ENCODE measurements at places on chromosomes 4 and X.

- no peak for DNase-seq
Measured at GRCh38 chr4:110850461-110851442, 227.9 kb upstream of the PITX2 start.

- DNase-seq, result no peak
Measured at GRCh38 chr4:80070880-80071603, 2.0 kb downstream of the ANTXR2 start.

DNA sequence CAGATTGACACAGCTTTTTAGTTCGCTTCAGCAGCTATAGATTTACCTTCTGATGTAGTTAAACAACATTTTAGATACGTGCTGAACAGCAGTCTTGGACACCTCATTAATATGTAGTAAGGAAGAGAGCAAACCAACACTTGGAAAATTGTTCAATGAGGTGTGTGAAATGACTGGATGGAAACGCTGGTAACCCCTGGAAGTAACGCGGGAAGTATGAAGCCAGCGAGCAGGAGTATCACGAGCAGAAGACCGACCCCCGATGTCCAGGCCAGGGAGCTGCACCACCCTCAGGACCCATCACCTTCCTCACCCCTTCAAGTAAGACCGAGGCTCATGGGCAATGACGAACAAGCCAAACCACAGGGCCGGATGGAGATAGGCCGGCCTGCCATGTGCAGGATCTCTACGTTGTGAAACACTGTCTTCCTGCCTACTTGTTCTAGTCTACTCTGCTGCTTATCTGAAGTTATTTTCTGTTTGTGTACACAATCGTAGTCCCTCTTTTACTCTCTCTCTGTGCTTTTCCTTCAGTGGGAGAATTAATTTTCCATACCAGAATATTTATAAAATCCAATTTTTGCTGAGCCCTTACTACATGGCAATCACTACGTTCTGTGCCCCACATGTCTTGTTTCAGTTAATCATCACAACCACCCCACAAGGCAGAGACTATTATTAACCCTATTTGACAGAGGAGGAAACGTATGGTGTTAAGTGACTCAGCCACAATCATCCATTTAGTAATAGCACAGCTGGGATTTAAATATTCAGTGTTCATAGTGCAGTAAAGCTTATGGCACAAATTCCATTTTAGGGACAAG is 221.7 kb downstream of the APBB2 start:
- no peak for DNase-seq

DNA sequence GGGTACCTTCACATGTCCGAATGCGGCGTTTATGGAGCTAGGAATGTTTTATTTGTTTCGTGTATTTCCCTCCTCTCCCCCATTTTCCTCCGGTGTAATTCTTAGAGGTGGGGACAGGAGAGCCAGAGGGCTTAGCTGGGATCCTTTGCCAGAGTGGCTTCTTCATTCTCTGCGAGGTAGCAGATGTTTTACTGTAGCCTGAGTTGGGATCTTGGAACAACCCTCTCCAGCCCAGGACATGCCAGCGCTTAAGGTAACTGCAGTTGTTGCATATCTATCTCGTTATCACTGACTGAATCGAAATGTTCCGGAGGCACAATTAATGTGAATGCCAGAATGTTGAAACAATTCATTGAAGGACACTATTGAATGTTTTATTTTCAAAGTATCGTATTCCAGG is 59.0 kb upstream of the DYNLT3 start:
- no peak for DNase-seq

- no peak for DNase-seq
Measured at GRCh38 chrX:95903490-95903889, 781.2 kb upstream of the DIAPH2 start.

DNA sequence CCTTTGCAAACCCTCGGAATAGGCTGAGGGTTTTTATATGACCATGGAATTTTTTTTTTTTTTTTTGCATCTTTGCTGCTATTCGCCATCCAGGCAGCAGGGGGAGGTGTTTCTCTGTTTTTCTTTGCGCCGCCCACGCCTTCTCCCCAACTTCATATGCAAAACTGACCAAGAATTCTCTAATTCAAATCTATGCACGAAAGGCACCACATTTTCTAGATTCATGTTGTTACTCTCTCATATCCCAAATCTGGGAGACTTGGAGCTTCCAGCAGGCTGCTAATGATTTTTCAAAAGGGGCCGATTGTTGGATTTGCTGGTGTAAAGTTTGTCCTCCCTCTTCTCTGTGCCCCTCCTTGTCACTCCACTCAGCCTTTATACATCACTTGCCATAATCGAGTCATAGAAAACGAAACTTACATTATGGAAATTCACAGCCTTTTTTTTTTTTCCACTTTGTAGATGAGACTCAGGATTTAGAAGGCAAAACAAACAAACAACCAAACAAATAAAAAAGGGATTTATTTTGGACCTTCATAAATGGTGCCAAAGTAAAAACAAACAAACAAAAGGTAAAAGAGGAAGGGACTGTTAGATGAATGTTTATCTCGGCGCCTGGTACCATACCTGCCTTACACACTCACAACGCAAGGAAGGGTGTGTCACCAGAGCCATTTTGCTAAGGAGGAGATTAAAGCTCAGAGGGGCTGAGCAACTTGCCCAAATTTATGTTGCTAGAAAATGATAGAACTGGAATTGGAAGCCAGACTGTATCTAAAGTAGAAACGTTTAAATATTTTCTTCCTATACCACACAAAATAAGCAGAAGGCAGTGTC is 29.3 kb upstream of the BOD1L1 start:
- peak; percentile 7 for DNase-seq

- DNase-seq, result no peak
Measured at GRCh38 chr4:174537634-174538033, 15.3 kb upstream of the HPGD start.

DNA sequence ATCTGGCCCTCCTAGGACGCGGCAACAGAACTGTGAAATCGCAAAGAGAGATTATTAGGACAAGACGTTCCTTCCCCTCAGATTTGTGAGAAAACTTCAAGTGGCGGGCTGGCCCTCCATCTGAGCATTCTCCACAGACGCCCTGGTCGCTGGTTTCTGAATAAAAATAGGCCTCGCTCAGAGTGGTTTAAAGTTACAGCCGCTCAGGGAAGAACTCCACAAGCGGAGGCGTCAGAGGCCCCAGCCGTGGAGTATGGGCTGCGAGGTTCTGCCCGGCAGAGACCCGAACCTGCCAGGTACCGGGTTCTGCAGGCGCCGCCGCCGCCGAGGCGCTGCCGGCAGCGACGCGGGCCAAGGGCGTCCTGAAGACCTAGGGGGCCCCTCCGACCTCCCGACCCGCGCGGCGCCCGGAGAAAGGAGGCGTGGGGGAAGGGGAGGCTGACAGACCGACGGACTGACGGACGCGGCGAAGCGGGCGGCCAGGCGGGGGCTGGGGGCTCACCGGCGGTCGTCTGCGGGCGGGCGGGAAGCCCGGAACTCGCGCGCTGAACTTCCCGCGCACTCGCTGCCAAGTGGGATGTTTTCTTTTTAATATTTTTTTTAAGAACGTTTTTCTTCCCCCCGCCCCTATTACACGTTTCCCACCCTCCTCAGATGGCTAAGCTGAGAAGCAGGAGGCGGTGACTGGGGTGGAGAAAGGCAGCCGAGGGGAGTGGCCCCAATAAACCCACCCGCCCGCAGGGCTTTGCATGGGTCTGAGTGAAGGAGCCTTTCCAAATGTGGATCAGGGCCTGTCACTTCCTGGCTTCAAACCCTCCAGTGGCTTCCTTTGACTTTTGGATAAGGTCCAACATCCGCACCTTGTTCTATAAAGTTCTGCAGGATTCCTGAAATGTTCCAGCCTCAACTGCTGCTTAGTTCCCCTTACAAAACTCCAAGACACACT is at the start of gene PABPC4L:
PABPC4L (minus strand) TSS at position 574 of the 946 bp plus-strand sequence. CDS start 770 bp downstream, outside the sequence.
- no peak for DNase-seq

DNA sequence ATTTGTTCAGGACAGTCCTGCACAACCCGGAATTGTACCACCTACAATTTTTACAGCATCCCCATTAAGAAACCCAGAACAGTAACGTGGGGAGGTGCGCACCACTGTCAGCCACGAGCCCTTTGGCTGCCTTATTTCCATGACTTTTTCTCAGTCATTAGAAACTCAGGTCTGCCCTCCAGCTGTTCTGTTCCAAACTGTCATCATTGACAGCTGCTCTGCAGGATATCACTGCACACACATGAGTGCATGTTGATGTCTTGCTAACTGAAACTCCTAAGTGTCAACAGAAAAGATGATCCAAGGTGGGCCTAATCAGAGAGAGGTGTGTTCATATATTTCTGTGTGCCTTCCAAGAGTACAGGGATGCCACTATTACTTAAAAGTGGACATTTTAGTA is 123.4 kb downstream of the PARM1 start:
- no peak for DNase-seq

DNA sequence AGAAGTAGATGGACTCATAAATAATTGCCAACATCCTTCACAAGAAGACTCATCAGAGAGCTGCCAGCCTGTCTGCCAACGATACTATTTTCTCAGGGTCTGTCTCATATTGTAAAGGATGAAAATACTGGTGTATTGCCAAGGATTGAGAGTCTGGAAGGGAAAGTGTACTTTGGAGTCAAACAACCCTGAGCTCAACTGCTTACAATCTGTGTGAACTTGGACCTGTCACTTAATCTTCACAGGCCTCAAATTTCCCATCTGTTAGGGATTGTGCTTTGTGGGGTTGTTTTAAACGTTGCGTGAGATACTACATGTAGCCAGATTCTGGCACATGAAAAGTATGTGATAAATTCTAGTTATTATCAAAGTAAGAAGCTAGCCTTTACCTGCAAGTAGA is 169.1 kb downstream of the LHFPL1 start:
- no peak for DNase-seq

- no peak for DNase-seq
Measured at GRCh38 chrX:56314334-56314733, 82.2 kb downstream of the KLF8 start.

All from NCI-H1048 (cell line).